ENCODE measurements at places on chromosomes 6 and 20. TPM values are rescaled to one million over a fixed set of nuclear protein-coding genes. Genes with fewer than 3 reads are reported as not detected.

LST1 gene
- 127 TPM for total RNA-seq

GRCh38 chr6:34497411-34497810, 31.5 kb downstream of the PACSIN1 start:
- no peaks in the 10 kb centered on the region for H3K4me1 ChIP-seq
- no peak overlapping the region for H3K4me3 ChIP-seq
- H3K27me3 ChIP-seq: no peaks in the 10 kb centered on the region
- H3K36me3 ChIP-seq: no peaks in the 10 kb centered on the region

DNA sequence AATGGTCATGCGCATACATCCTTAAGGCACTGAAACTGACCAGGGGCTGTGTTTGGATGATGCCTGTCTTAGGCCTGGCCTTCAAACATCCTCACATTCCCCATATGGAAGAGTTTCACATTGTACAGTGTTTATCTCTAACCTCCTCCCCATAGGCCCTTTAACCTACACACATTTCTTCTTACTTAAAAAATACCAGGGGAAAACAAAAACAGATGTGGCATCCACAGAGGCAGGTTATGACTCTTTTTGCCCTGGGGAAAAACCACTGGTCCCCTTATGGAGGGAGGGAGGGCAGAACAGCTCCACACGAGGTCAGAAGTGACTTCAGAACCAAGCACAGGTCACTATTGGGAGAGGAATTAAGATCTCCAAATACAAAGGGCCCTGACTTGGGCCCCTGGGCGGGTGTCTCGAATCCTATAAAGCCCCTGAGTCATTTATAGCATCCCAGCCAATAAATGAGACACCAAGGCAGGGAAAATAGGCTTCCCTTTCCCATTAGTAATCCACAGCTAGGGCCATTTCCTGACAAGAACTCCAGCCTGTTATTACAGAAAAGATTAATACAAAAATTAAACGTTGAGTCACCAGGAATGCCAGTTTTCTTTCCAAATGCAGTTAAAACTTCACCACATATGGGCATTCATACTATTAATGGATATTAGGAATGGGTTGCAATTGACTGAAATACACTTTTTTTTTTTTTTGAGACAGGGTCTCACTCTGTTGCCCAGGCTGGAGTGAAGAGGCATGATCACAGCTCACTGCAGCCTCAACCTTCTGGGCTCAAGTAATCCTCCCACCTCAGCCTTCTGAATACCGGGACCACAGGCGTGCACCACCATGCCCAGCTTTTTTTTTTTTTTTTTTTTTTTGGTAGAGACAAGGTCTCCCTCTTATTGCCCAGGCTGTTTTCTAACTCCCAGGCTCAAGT, 107.2 kb downstream of the ATP9A start:
- H3K4me3 ChIP-seq: no peak overlapping the region
- no peak for DNase-seq
- H3K27me3 ChIP-seq: no peaks in the 10 kb centered on the region
- no peaks in the 10 kb centered on the region for H3K36me3 ChIP-seq

DNA sequence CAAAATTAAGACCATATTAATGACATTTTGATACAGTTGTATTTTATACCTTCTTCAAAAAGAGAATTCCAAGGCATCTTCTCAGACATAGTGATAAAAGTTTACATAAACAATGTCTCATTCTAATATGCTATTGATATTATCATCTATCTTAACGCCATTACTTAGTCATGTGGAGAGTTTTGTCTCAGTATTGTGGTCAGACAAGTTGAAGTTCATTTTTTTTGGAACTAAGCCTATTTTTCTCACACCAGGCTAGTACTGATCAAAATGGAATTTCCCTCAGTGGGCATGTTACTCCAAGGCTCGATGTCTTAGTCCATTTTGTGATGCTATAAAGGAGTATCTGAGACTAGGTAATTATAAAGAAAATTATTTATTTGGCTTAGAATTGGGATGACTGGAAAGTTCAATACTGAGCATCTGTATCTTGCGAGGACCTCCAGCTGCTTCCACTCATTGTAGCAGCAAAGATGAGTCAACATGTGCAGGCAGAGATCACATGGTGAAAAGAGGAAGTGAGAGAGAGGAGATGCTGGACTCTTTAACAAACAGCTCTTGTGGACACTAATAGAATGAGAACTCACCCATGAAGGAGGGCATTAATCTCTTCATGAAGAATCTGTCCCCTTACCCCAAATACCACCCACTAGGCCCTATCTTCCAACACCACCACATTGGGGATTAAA, 825.5 kb upstream of the MANEA start:
- no peak for DNase-seq
- H3K27me3 ChIP-seq: no peaks in the 10 kb centered on the region
- H3K4me1 ChIP-seq: no peaks in the 10 kb centered on the region
- H3K36me3 ChIP-seq: no peaks in the 10 kb centered on the region
- H3K4me3 ChIP-seq: no peak overlapping the region

PCNA gene
- 48.1 TPM for total RNA-seq

NEDD9 gene
- 127 TPM for total RNA-seq
